ENCODE measurements at places on chromosomes 2 and 18. TPM values are rescaled to one million over a fixed set of nuclear protein-coding genes. Genes with fewer than 3 reads are reported as not detected.

Gene SLC8A1
- 4.2 TPM for total RNA-seq

Gene DGUOK
- total RNA-seq = 33.1 TPM

Gene G6PC2
- total RNA-seq = not detected

Gene DQX1
- not detected for total RNA-seq

Gene INPP1
- total RNA-seq = 14.4 TPM

Gene NAT8
- 40.6 TPM for total RNA-seq

Gene FBLN7
- total RNA-seq = 5.4 TPM

Gene ANKRD12
- total RNA-seq = 12.3 TPM

Gene NOP58
- 22.8 TPM for total RNA-seq

Gene TDRD15
- 0.93 TPM for total RNA-seq

Gene HMSD
- total RNA-seq = not detected

Gene AOX1
- total RNA-seq = 1,286 TPM

Gene SERPINB7
- total RNA-seq = not detected

Gene DNAJC10
- total RNA-seq = 37.7 TPM

Gene KCNE4
- 1.2 TPM for total RNA-seq

Gene SLC4A5
- 1.2 TPM for total RNA-seq

Gene OR6B2
- not detected for total RNA-seq

Gene RAB31
- 5.1 TPM for total RNA-seq

Gene SIX2
- total RNA-seq = not detected

Gene ID2
- total RNA-seq = 416 TPM

Gene CCBE1
- 4.3 TPM for total RNA-seq

Gene GPR45
- total RNA-seq = not detected

Gene FLACC1
- 0.98 TPM for total RNA-seq

Gene ZNF804A
- 0.30 TPM for total RNA-seq

Gene TLX2
- not detected for total RNA-seq

Gene PCARE
- total RNA-seq = not detected

Gene CDH7
- not detected for total RNA-seq

Gene RALBP1
- total RNA-seq = 16.3 TPM
